CD4-positive, alpha-beta T cell (primary cell): ENCODE measurements at places on chromosomes 11 and 22.

- no peak for DNase-seq
Measured at GRCh38 chr11:108606495-108607160, 13.1 kb upstream of the EXPH5 start.

- DNase-seq: no peak
Measured at GRCh38 chr11:16031210-16031609, 325.1 kb downstream of the SOX6 start.

GRCh38 chr22:19986410-19987341 is 29.9 kb downstream of the ARVCF start:
- DNase-seq: peak; percentile 53

DNA sequence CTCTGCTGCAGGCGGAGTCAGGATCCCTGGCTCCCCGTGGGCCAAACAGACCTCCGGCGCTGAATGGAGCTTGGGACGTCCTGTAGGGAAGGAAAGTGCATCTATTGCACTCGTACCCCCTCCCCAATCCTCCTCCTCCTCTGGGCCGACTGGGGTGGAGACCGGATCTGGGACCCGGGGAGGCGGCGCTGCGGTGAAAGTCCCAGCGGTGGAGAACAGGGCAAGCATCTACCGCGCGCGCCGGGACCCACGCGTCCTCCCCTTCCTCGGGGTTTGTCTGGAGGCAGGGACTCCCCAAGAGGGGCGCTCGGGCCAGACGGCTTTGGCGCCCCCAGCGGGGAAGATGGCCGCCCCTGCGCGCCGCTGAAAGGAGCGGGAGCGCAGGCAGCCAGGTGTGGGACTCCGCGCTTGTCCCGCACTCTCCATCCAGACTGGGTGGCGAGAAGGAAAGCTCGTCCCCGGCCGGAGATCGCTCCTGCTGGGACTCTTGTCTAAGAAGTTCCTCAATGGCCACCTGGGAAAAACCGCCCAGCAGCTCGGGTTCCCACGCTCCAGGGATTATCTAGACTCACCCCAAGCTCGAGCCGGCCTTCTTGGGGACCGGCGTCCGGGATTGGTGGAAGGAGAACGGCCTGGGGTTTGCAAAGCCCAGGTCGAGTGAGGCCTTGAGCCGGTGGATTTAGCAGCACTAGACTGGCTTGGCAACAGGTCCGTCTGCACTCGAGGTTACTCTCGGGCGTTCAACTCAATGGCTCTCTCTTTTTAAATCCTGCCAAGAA is 718 bp downstream of the FADS2 start:
- peak; percentile 57 for DNase-seq

- DNase-seq: no peak
Measured at GRCh38 chr22:31474743-31475142, 14.9 kb downstream of the EIF4ENIF1 start.

GRCh38 chr22:45671783-45672563 is at the start of gene ATXN10:
Gene ATXN10 (plus strand): TSS chr22:45671834. CDS start chr22:45672064, 230 bp downstream.
- peak; percentile 63 for DNase-seq

GRCh38 chr11:118436639-118437207 is 431 bp downstream of the KMT2A start:
- DNase-seq: peak; percentile 45

GRCh38 chr22:38080850-38081635 is 2.9 kb downstream of the SLC16A8 start:
- DNase-seq: no peak

DNA sequence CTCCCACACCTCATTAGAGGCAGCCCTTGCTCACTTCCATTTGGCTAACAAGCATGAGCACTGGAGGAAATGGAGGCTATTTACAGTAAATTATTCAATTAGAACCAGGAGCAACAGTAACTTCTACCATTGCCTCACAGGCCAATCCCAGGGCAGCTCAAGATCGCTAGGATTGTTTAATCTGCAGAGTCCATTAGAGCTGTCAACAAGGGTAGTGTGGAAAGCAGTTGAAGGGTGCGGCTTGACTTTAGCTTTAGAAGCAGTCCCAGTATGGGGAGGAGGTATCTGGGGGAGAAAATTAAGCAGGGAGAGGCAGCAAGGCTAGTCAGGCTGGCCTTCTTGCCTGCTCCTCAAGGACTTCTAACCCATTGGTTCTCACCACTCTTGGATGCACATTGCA is 38.3 kb upstream of the CYP2R1 start:
- DNase-seq: no peak

DNA sequence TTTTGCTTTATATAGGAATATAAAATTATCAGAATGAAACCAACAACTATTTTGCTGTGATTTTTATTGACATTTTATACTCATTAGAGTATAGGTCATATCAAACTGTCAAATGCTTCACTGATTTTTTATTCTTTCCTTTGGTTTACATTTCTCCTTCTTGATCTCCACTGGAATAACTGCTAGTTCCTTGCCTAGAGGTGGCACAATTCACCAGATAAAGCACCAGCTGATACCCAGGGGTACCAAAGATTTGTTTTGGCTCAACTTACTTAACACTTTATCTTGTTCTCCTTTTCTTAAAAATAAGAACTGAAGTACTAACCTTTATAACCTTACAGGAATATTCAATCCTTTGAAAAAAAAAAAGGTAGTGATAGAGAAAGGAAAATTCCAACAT is 725.1 kb upstream of the CHORDC1 start:
- DNase-seq: no peak

GRCh38 chr11:122813894-122814270 is 24.4 kb upstream of the CRTAM start:
- no peak for DNase-seq

- DNase-seq: no peak
Measured at GRCh38 chr11:74185695-74186094, 14.6 kb downstream of the PPME1 start.

- no peak for DNase-seq
Measured at GRCh38 chr11:116953530-116954285, 116.3 kb upstream of the APOA1 start.

- no peak for DNase-seq
Measured at GRCh38 chr22:19463491-19464469, 15.2 kb downstream of the UFD1 start.

DNA sequence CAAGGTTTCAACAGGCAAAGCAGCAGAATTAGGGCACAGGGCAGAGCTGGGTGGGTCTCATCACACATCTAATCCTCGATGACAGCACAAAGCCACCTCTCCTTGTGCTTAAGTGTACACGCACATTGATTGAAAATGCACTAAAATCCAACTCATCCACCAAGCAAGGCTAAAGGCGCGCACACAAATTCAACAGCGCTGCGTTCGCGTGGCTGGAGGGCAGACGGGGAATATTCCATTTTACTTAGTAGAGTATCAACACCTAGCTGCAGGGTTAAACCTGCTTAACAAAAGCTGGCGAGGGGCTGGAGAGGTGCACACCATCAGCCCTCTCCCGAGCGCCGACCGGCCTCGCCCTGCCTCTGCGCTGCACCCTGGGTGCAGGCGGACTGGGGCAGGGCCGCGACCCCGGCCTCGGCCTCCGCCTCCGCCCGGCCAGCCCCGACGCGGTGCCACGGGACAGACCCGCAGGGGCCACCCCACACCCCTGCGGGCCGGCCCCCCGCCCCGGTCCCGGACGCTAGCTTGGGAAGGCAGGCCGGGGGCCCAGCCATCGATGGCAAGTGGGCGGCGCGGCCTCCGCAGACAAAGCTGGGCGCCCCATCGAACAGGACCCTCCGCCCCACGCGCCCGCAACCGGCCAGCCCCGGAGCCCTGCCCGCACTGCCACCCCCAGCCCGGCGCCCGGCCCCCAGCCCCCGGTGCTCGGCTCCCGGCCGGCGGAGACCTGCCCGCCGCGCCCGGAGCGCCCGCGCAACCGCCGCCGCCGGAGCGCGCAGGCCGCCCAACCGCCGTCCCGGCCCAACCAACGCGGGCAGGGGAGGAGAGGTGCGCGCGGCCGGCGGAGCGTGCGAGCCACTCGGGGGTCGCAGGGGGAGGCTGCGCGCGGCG is 929 bp downstream of the PRDM10 start:
- DNase-seq: peak; percentile 62

DNA sequence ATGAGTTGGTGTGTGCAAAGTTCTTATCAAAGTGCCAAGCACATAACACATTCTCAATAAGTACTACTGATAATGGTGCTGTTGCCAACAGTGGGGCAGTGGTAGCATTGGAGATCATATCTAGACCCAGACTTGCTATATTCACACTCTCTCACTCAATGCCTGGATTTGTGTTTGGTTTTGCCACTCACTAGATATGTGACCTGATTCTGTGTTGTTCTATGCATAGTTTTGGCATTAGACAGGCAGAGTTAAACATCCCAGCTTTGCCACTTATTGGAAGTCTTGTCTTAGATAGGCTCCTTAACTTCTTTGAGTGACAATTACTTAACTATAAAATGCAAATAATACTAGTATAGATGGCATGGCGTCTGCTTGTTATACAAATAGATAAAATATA is 642.6 kb upstream of the CCDC179 start:
- no peak for DNase-seq

GRCh38 chr22:22508274-22509176 is at the start of gene ZNF280B:
Gene ZNF280B (minus strand): TSS chr22:22508742. CDS start chr22:22489398, 19,344 bp downstream.
- peak; percentile 70 for DNase-seq

DNA sequence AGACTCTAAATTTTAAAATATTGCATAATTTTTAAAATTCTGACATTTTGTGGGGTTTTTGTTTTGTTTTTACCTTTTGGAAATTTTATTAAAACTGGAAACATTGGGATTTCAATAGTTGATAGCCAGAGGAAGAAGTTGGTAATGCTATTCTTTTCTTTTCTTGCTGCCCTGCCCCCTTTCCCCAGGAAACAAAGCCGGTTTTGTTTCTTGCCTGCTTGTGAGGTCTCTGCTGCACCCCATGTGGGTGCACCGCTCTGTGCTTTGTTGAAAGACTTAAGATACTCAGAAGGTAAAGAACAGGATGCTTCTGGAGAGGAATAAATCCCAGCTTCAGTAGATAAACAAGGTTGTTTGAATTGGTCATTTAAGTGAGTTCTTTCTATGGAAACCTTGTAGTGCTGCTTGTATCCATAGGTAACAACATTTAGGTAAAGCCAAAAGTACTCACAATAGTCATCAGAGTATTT is 87.5 kb downstream of the YAP1 start:
- DNase-seq: no peak

- no peak for DNase-seq
Measured at GRCh38 chr22:50140615-50141014, 29.9 kb upstream of the PANX2 start.

DNA sequence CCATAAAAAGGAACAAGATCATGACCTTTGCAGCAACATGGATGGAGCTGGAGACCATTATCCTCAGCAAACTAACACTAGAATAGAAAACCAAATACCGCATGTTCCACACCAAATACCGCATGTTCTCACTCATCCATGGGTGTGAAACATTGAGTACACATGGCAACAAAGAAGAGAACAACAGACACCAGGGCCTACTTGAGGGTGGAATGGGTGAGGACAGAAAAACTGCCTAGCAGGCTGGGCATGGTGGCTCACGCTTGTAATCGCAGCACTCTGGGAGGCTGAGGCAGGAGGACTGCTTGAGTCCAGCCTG is 12.3 kb downstream of the EHD1 start:
- no peak for DNase-seq

DNA sequence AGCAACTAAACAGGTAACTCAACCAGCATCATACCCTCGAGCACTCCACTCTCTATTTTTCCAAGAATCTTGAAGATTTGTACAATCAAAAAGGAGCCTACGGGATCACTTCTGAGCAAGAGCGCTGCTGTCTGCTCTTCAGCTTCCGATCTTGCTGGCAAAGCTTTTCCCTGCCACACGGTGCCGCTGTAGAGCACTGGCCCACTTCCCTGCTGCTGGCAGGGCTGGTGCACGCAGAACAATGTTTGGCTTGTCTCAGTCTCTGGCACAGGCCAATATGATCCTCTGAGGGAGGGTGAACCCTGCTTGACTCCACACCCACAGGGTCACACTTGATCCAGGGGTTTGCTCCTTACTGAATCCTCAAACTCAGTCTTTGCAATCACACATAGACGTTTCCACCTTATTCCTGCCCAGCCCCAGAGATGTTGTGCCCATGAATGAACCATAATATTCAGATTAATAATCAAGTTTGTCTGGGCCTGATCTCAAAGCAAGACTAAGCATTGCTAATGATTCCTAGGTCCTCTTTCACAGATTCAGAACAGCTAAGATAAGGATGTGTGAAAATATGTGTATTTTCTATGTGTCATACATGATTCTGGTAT is 536.6 kb downstream of the SOX6 start:
- no peak for DNase-seq

DNA sequence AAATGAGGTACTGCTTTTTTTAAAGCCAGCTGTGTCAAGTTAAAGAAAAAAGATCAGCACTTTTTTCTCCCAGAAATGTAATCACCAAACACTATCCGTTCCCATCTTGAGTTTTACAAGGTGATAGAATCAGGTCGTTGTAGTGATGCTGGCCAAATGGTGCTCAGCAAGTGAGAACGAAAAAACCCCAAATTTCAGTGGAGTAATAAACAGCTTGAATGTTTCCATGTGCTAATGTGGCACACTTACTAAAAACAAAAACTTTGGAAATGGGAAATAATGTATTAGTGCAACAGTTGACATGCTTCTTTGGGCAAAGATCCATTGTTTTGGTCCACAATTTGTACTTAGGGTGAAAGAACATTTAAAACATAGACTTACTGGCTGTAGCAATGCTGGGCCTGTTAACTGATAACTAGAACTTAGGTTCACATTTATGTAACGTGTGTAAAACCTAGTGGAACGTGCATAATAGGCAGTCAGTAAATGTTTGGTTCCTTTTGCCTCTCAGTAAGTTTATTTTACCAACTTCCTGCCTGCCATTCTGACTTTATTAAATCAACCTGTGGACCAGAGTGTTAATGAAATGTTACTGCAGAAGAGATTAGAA is 15.4 kb upstream of the GDPD4 start:
- no peak for DNase-seq

DNA sequence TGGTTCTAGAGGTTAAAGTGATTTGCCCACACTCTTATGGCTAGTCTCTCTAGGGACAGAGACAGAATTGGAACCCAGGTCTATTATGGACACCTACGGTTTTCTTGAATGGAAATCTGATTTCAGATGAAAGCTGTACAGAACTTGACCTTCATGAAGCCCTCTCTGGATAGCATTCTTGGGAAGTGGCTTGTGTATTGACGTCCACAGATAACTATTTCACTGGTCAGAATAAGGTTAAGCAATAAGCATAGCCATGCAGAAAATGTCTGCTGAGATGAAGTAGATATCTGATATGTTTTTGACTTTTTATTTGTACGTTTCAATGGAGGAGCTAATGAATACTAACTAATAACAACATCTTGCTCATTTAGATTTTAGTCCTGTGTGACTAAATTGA is 1.1 kb downstream of the TLCD5 start:
- no peak for DNase-seq

GRCh38 chr22:28443526-28443876 is 236.1 kb downstream of the TTC28 start:
- DNase-seq: peak; percentile 36
